Cardiac atrium fibroblast (primary cell): ENCODE measurements at places on chromosomes 7 and 10. TPM values are rescaled to one million over a fixed set of nuclear protein-coding genes. Genes with fewer than 3 reads are reported as not detected.

The ZNF503 gene
- 5.8 and 10.8 TPM in 2 replicates for total RNA-seq

The CUZD1 gene
- total RNA-seq: 0.16 and 0.18 TPM in 2 replicates

The WNT2 gene
- total RNA-seq: not detected in 2 replicates

The EN2 gene
- total RNA-seq: not detected in 2 replicates

The CD36 gene
- 0.18 and 0.32 TPM in 2 replicates for total RNA-seq

The SFTPA1 gene
- not detected in 2 replicates for total RNA-seq

The PLEKHS1 gene
- not detected in 2 replicates for total RNA-seq

The NKX2-3 gene
- not detected in 2 replicates for total RNA-seq

The MUC12 gene
- total RNA-seq: 5.7 TPM in 1 of 2 replicates, not detected in the other

The BHLHA15 gene
- total RNA-seq: 1.8 TPM in 1 of 2 replicates, not detected in the other

The HOGA1 gene
- total RNA-seq: 0.72 TPM in 1 of 2 replicates, not detected in the other

The CPA1 gene
- total RNA-seq: 0.54 TPM in 1 of 2 replicates, not detected in the other

The CYP2C8 gene
- total RNA-seq: not detected in 2 replicates

The TRIM73 gene
- total RNA-seq: 0.16 and 0.36 TPM in 2 replicates

The RPP38 gene
- 9.7 and 19.3 TPM in 2 replicates for total RNA-seq

The FBXL13 gene
- 0.81 and 0.90 TPM in 2 replicates for total RNA-seq

The SYNPO2L gene
- not detected in 2 replicates for total RNA-seq

The GARS1 gene
- 361 and 424 TPM in 2 replicates for total RNA-seq

The SUN3 gene
- total RNA-seq: not detected in 2 replicates

The ACTL6B gene
- not detected in 2 replicates for total RNA-seq

The KLF14 gene
- total RNA-seq: not detected in 2 replicates

The TLX1 gene
- total RNA-seq: not detected in 2 replicates

The TSPAN33 gene
- 0.65 TPM in 1 of 2 replicates, not detected in the other for total RNA-seq

The TASOR2 gene
- 32.9 and 50.2 TPM in 2 replicates for total RNA-seq

The TMEM270 gene
- not detected in 2 replicates for total RNA-seq

The SLC13A4 gene
- total RNA-seq: not detected in 2 replicates

The CYP2E1 gene
- total RNA-seq: not detected in 2 replicates

The CHAT gene
- total RNA-seq: not detected in 2 replicates

The NUTM2D gene
- 1.3 and 1.4 TPM in 2 replicates for total RNA-seq

The SPACDR gene
- 1.5 TPM in 1 of 2 replicates, not detected in the other for total RNA-seq

The XRCC2 gene
- 0.81 and 1.3 TPM in 2 replicates for total RNA-seq

The PPP1R17 gene
- total RNA-seq: not detected in 2 replicates

The RSPH10B gene
- not detected in 2 replicates for total RNA-seq

The PNLIP gene
- total RNA-seq: not detected in 2 replicates

The INMT gene
- 195 and 197 TPM in 2 replicates for total RNA-seq

The LCOR gene
- 6.9 and 8.6 TPM in 2 replicates for total RNA-seq

The SPDYE16 gene
- total RNA-seq: not detected in 2 replicates

The OR2A2 gene
- not detected in 2 replicates for total RNA-seq

The ABCB4 gene
- 0.16 TPM in 1 of 2 replicates, not detected in the other for total RNA-seq

The GJC3 gene
- not detected in 2 replicates for total RNA-seq

The ABCF2 gene
- total RNA-seq: 41.2 and 49.7 TPM in 2 replicates

The CAV2 gene
- total RNA-seq: 66.9 and 76.2 TPM in 2 replicates

The IKZF1 gene
- total RNA-seq: not detected in 2 replicates

The AKR1D1 gene
- total RNA-seq: not detected in 2 replicates

The ABCC2 gene
- total RNA-seq: 0.32 and 0.54 TPM in 2 replicates

The ADAM8 gene
- total RNA-seq: 0.32 TPM in 1 of 2 replicates, not detected in the other

The CTAGE8 gene
- total RNA-seq: under 0.01 TPM in 1 of 2 replicates, not detected in the other

The TMEM139 gene
- total RNA-seq: not detected in 2 replicates

The CTTNBP2 gene
- not detected in 2 replicates for total RNA-seq

The MYL10 gene
- not detected in 2 replicates for total RNA-seq

The TSPAN15 gene
- total RNA-seq: 6.0 and 7.4 TPM in 2 replicates

The WAC gene
- 44.9 and 45.9 TPM in 2 replicates for total RNA-seq

The SEMA3A gene
- 1.1 and 1.6 TPM in 2 replicates for total RNA-seq

The GNAT3 gene
- not detected in 2 replicates for total RNA-seq

The PALD1 gene
- 0.72 and 5.3 TPM in 2 replicates for total RNA-seq

The RAPGEF5 gene
- total RNA-seq: 10.5 and 42.4 TPM in 2 replicates
